IPS DF 6.9 (cell line): ENCODE measurements at places on chromosomes 12 and 14.

GRCh38 chr14:89958966-89959365, 3.2 kb downstream of the TDP1 start:
- DNase-seq, result no peak

DNA sequence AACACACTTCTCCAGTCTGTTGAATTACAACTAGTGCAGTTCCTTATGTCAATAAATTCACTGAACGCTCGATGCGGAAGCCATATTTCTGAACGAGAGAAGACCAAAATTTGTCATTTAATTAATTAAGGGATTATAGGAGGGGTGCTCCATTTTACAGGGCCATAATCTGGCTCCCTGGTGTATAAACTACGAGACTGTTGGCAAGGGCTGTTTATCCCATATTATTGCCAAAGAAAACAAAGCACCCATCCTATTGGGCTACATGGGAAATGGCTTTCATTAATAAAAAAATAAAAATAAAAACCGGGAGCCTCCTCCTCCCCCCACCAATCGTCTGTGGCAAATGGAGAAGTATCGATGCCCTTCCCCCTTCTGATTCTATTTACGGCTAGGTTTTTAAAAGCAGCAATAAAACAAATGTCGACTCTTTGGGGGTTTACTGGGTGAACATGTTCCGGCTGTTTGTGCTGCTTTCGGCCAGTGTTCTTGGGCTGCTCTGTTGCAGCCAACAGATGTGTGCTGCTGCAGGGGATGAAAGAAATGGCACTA, 24.8 kb downstream of the ATF7 start:
- no peak for DNase-seq

GRCh38 chr14:99737451-99737951, 53.4 kb downstream of the CYP46A1 start:
- DNase-seq, result no peak

GRCh38 chr12:108832730-108833354, 24.5 kb downstream of the SSH1 start:
- no peak for DNase-seq

DNA sequence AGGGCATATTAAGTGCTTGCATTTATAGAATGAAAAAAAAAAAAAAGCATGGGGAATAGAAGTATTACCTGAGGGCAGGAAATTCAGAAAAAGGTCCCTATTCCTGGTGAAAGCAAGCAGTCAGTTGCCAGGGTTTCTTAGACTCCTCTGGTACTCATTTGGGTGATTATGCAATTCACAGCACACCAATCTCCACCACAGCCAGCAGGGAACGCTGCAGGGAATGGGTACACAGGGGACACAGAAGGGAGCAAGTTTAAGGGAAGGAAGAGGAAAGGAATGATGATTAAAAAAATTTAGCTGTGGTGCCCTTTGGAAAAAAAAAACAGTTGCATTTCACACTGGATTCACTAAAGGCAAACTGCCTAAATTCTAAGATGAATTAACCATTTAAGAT, 14.2 kb downstream of the BLTP3B start:
- no peak for DNase-seq

GRCh38 chr12:104249017-104249416, 33.4 kb downstream of the TXNRD1 start:
- no peak for DNase-seq

DNA sequence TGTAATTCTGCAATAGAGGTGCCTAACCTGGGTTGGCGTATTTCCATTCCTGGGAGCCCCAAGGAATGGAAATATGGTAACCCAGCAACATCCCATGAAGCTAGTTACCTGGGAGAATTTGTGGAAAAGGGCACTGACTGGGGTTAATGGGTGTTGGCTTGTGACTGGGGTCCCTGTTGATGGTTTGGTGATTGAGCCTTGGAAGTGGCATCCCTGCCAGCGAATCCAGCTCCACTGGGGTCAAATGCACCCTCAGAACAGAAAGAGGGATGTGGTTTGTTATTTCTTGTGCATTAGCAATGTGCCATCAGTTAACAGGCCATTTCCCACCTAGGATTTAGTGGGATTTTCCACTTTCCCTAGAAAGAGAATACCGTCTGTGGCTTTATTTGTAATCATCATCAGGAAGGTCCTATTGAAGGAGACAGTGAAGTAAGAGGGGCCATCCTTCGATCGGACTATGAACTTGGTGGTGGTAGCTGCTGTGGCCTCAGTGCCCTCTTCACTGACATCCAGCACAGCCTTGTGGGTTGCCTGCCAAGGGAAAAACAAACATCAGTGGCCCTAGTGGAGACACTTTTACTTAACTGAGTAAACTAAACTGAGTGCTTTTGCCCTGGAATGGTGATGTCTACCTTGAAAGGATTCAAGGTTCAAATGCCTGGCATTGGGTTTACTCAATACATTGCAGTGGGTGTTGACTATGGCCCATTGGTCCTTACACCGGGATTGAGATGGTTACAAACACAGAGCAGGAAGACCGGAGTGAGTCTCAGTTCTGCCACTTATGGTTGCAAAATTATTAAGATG, 10.4 kb upstream of the SERPINA11 start:
- DNase-seq, result no peak

DNA sequence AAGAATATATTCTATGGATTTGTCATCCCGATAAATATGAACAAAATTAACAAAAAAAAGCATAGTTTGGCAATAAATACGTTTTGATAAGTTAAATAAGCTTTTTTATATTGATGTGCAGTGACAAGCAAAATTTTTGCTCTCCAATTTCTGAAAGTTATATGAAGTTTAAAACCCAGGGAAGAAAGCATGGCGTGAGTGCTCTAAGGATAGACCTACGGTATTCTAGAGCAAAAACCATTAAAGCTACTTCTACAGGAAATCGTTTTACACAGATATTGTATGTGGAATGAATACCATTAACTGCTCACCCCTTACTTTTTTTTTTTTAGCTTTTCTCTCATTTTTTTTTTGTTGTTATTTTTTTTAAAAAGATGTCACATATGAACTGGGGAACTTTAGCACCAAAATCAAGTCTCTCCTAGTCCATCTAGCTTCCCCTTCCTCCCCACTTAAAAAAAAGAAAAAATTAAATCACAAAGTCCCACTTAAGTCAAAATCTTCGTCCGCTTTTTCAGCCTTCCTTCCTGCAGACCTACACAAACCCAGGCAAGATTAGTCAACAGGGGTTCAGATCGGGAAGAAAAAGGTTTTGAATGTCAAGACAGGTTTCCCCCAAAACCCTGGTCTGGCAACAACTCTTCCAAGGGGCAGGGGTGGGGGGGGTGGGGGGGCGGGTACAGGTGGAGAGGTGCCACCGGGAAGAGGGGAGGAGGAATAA, 4.4 kb downstream of the ZFP36L1 start:
- DNase-seq, result no peak

GRCh38 chr12:90858252-90858651, 96.7 kb downstream of the CCER1 start:
- no peak for DNase-seq

DNA sequence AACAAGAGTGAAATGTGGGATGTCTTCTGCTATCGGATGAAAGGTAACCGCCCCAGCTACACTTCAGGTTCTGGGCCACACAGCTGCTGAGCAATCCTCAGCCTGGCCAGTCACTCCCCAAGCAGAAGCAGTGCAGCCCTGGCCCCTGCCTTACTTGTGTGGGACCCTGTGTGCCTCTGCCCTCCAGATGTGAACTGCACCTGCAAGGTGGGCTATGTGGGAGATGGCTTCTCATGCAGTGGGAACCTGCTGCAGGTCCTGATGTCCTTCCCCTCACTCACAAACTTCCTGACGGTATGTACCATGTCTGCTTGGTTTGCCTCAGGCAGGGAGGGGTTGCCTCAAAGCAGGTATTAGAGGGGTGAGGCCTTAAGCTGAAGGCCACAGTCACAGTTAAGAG, 85.6 kb downstream of the NT5DC3 start:
- no peak for DNase-seq

DNA sequence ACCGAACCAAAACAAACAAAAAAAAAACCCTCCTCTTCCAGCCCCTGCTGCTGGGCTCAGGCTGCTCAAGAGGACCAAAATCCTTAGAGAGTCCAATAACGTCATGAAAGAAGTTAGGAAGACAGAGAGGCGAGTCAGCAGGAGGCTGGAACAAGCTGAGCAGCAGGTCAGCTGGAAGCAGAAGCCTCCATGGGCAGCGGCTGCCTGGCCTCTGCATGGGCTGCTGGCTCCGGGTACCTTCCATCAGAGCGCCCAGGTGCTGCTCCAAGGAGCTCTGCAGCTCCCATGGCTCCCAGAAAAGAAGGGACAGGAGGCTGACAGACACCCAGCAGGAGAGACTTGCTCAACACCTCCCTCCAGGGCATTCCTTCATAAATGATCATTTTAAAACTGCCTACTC, 3.2 kb upstream of the KRT2 start:
- DNase-seq, result no peak

- no peak for DNase-seq
These were observed 84.4 kb upstream of the CISTR start for GRCh38 chr12:53836119-53836655.

GRCh38 chr14:91573894-91574837, 64.1 kb upstream of the PPP4R3A start:
- no peak for DNase-seq

GRCh38 chr14:71594821-71595220, 337.4 kb upstream of the RGS6 start:
- DNase-seq, result no peak

DNA sequence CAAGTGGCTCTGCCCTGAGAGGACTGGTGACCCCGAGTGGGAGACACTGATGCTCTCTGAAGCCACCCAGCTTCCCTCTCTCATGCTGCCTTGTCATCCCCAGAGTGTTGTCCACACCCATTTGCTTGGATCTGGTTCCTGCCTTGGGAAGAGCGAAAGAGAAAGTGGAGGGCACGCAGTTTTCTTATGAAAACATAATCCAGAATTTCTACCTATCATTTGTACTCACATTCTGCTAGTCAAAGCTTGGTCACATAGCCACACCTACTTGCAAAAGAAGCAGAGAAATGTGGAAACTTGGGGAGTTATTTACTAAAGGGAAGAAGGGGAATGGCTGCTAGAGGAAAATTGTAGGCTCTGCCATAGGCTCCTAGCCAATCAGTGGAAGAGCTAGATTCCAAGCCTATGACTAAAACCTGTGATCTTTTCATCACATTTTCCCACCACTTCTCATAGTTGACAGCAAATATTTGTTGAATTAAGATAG, 326.3 kb downstream of the ZFP36L1 start:
- DNase-seq, result no peak

- DNase-seq, result no peak
These were observed 1.5 kb upstream of the KRT7 start for GRCh38 chr12:52231305-52232202.

DNA sequence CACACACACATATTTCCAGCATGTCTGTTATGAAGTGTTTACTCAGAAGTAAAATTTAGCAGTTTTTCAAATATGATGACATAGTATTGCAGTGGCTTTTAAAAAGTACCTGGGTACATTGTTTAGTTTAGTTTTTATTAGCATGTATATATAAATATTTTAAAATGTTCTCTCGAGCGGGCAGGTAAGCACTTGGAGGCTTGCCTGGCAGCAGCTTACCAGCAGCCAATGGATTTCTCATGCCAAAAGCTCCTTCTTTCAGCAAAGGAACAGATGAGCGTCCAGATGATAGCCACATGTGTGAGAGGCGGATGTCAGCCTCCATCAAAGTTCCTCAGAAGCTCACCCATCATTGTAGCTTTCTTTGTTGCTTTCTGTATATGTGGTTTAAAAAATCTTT, 57.2 kb upstream of the LRIG3 start:
- DNase-seq, result no peak
